T1000 (cell line): ENCODE measurements at places on chromosomes 7 and 10.

DNA sequence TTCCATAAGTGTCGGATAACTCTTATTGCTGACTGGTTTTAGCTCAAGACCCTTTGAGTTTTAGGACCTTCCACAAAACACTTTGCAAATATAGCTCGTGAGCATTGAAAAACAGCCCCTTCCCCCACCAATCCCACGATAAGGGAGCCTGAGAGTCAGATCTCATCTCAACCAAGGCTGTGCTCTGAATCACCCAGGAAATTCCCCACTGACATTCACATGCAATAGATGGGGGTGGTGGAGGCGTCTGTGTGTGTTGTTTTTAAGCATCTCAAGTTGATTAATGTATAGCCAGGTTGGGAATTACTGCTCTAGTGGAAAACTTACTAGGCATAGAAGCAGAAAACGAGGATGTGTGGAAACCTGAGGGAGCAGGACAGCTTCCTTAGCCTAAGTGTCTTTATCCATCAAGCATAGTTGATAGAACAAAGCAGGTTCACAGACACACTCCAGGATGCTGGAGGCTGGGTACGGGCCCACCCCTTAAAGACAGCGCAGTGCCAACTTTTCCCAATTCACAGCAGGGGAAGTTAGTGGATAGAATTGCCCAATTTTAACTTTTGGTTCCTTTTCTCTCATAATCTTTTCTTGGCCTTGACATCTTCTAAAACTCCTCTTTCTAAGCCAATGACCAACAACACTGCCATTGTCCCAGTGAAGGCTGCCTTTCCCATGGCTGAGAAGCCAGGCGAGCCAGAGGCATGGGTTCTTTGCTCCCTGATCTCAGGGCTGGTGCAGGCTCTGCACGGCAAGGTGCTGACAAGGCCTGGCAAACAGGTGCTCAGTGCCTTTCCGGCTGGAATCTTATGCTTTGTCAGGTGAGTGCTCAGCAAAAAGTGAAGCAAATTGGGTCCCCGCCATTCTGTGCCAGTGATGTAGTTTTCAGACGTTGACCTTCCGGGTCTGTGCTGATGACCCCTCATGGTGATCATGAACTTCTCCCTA is 98.5 kb upstream of the INSIG1 start:
- peak; percentile 19 for DNase-seq

- DNase-seq: no peak
Measured at GRCh38 chr10:14332903-14333302, 2.2 kb upstream of the FRMD4A start.

GRCh38 chr7:96997512-96998032 is 7.8 kb upstream of the DLX6 start:
- no peak for DNase-seq

DNA sequence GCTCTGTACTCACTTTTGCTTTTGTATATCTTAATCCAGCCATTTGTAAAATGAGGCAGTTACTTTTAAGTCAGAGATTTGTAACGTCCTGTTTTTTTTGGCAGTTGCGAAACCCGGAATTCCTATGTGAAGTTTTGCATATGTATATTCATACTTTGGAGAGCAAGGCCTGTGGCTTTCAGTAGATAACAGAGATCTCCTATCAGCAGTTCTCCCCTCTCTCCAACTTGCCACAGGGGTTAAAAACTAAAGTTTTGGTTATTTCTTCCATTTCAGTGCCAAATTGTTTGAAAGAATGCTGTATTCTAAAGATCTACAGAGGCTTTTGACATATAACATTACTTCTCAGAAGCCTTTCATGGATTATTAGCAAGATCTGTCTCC is 102.4 kb downstream of the EXOC4 start:
- no peak for DNase-seq

GRCh38 chr7:157397731-157398691 is 61.2 kb downstream of the DNAJB6 start:
- DNase-seq: peak; percentile 13

- no peak for DNase-seq
Measured at GRCh38 chr7:24325708-24326107, 41.7 kb downstream of the NPY start.

GRCh38 chr10:132684164-132684891 is 101.6 kb downstream of the NKX6-2 start:
- no peak for DNase-seq

DNA sequence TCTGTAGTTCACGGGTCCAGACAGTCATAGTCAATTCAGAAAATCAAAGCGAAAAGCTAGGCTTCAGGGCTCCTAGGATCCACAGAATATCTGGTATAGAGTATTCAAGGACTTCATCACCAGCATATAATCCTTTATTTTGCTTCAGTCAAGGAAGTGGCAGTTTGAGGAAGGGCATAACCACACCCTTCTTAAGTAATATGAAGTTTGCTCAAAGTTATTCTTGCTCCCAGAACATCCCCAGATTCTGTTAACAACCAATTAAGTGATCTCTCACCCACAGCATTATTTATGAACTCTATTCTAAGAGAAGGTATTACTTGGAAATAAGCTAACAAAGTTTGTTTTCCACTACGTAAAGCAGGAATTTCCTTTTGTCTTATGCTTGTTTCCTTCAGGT is 13.2 kb downstream of the CWF19L1 start:
- DNase-seq: no peak

GRCh38 chr10:75678527-75678926 is 247.1 kb downstream of the LRMDA start:
- DNase-seq: no peak

GRCh38 chr10:131964298-131964697 is 17.4 kb downstream of the BNIP3 start:
- no peak for DNase-seq

DNA sequence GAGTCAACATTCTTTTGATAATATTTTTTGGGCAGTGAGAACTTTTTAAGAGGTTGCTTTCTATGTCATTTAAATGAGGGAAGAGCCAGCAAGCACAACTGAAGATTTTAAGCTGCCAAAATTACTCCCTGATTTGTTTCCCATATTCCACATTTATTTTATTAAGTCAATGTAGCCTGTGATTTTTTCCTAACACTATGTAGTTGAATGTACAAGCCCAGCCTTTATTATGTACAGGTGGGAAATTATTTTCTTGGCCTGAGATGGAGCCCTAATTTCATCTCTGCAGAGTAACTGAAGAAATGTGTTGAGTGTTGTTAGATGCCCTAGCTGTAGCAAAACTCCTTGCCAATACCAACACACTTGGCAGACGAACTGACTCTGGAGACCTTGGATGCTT is 83.1 kb upstream of the MINDY3 start:
- no peak for DNase-seq

DNA sequence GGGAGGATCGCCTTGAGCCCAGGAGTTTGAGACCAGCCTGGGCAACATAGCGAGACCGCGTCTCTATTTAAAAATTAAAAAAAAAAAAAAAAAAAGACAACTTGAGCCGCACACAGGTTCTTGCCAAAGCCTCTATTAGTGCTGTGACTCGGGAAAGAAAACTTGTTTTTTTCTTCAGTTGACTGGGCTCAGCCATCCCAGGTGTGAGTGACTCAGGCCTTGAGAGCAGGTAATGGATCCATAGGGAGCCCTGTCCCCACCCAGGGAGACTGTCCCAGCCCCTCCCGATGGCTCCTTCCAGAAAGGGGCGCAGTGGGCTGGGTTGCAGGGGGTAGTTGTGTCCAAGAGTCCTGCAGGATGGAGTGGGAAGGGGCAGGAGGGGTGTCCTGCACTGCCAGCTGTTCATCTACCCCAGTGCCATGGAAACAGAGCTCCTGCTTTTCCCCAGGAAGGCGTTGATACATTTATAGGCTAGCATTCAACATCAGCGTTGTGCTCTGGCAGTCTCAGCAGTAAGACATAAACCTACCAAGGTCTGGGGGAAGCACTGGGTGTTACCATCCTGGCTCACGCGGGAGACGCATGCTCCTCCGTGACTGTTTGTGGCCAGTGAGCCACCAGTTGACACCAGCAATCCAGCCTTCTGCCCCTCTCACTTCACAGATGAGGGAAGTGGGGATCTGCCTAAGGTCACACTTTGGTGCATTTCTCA is 126.6 kb downstream of the CUX1 start:
- DNase-seq: no peak

DNA sequence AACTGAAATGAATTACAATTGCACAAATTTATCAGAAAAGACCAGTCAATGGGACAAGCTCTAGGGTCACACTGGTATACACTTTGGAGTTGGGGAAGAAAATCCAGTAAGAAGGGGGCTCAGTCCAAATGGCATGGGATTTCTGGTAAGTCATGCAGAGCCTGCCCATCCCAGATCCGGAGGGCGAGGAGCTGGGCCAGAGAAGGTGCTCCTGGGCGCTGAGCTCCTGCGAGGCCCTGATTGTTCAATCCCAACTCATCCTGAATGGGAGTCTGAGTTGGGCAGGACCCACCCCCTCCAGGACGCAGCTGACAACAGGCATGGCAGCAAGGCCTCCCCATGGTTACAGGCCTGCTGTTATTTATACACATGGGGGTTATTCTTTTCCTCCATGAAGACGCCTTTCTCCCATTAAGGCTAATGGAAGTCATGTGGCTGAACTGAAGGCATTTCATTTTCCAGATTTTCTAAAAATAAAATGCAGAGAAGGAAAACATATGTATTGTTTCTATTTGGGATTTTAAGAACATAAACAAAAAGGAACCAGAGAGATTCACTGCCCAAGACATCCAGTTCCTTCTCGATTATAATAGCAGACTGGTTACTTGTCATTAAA is 91.1 kb upstream of the ADAM12 start:
- DNase-seq: no peak

- DNase-seq: no peak
Measured at GRCh38 chr10:42951486-42952251, 125.2 kb upstream of the RET start.

DNA sequence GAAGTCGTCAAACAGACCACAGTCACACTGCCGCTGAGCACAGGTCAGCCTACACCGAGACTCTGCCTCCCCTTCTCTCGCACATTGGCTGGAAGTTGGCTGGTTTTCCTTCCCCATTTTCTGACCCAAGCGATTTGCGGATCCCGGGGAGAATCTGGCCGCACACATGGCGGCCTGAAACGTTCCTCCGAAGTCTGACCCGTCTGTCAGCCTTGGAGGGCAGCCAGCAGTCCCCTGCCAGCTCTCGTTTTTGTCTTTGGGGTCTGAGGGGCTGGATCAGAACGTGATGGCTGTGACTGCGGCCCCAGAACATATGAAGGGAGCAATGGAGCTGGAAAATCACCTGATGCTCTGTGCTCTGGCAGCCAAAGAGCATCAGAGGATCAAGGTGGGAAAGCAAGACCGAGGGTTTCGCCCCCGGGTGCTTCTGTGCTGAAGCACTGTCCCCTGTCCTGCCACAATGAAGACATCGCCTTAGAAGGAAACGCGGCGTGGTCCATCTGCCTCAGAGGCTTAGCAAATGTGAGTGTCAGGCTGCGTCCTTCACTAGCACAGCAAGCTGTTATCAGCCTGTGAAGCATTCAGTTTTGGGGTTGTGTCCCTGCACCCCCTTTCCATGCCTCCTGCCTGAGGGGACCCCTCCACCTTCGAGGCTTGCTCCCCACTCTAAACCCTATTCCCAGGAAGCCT is 119.3 kb upstream of the SHH start:
- DNase-seq: no peak

DNA sequence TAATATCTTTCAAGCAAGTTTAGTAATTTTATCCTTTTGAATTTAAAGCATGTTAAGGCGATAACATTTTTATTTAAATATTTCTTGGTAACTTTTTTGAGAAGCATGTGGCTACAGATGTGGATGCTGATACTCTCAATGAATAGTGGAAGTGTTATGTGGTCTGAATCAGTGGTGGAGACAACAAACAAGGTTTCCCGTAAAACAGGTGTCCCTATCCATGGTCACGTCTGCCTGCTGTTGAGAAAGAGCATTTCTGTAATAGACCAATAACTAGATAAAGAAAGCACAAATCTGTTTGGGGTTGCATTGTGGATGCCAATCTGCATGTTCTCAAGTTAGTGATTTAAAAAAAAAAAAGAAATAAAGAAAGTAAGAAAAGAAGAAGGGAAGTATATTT is 13.9 kb upstream of the MAPK8 start:
- no peak for DNase-seq

- DNase-seq: no peak
Measured at GRCh38 chr7:89780291-89780690, 374.0 kb upstream of the STEAP1 start.

- DNase-seq: no peak
Measured at GRCh38 chr7:41599760-41600159, 103.1 kb downstream of the INHBA start.
